ENCODE measurements at places on chromosomes 4 and X.

GRCh38 chr4:153174821-153175567, 29.2 kb upstream of the TRIM2 start:
- no peak for DNase-seq

DNA sequence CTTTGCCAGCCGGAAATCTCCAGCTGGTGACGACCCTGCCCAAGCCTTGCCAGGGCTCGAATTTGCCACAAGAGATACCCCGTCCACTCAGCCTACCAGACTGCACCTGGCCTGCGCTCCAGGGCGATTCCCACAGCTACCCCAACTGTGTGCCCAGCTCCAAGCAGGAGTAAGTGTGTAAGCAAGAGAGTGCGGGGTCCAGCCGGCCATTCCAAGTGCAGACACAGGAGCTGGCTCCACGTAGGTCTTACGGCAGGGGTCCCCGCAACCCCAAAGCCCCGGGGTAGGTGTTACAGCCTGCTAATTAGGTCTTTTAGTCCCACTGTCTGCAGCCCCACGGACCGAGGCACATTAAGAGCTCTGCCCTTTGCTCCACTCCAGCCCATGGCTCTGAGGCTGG, 1305.2 kb downstream of the ARAP2 start:
- DNase-seq, result peak; percentile 2

DNA sequence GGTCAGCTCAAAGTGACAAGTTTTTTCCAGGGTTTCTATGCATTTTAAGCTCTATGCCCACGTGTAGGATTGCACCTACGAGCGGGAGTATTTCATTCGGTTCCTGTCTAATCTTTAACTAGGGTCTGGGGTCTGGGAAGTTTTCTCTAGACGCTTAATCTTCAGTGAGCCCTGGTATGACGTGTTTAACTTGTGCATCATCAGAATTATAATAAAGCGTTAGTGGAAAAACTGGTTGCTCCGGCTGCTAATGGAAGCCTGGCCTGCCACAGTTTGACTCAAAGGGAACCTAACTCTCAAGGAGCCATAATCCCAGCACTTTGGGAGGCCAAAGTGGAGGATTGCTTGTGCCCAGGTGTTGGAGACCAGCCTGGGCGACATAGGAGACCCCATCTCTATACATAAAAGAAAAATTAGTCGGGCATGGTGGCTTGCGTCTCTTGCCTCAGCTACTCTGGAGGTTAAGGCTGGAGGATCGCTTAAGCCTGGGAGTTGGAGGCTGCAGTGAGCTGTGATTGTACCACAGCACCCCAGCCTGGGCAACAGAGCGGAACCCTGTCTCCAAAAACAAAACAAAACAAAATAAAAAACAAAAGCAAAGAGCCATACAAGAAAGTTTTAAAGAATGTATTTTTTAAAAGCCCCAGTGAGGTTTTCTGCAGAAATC, 30.2 kb downstream of the ARSD start:
- DNase-seq, result peak; percentile 72

GRCh38 chr4:186296481-186296880, 30.5 kb downstream of the F11 start:
- DNase-seq, result no peak
